GF-D8 (cell line): ENCODE measurements at places on chromosomes 7 and 10.

DNA sequence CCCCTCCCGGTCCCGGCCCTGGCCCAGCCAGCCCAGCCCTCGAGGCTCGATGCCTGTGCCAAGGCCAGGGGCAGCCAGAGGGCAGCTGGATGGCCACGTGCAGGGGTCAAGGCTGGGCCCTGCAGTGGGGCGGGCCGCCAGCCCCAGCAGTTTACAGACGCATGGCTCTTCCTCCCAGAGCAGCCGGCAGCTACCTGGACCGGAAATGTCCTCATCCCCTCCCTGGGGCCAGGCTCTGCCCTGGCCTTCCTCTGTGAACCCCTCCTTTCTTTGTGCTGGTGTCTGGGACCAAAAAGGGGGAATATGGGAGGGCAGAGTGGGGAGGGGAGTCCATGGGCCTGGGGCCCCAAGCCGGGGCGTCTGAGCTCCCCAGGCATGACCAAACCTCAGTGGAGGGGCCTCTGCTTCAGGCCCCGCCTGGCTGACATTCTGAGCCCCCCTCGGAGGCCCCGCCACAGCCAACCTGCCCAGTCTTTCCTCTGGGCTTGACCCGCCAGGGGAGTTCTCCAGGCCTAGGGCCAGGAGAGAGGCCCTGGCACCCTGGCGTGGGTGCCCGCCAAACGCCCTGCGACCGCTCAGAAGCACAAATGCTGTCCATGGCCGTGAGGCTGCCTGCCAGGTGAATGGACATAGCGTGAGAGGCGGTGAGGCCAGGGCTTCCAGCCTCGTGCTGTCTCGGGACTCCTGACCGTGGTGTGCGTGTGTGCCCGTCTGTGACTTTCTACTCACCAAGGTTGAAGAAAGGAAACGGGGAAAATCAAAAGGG is 24.7 kb upstream of the AMZ1 start:
- DNase-seq = no peak

DNA sequence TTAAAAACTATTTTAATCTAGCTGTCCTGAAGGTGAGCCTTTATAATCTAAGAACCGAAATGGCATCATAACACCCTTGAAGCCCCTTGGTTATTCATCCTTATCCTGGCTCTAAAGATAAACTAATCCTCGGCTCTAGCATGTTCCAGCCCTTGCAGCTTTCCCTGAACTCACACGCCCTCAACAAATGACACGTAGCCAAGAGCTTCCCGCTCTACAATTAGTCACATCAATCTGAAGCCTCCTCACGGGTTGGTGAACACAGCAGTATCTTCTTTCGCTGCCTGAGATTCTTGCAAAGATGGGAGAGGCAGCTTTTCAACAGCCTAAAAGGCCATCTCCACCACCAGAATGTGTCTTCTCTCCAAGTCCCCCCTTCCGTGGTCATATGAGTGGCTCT is 4.1 kb downstream of the FRMD4A start:
- DNase-seq = no peak

DNA sequence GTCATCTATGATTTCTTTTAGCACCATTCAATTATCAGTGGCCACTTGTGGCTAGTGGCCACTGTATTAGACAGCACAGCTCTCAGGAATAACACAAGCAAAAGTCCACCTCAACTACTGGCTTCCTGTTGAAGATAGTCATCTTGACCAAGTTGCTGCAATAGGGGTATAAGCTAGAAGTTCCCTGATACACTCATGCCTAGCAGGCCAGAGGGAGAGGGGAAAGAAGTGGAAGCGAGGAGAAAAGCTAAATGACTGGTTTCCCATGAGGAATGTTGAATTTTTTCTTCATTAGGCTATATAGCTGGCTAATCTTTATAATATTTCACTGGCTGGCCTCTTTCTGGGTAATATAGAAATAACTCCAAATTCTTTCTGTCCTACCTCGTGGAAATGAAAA is 327.5 kb upstream of the MEOX2 start:
- no peak for DNase-seq

- DNase-seq = no peak
Observed at GRCh38 chr10:28444031-28444430, 88.9 kb upstream of the WAC start.

DNA sequence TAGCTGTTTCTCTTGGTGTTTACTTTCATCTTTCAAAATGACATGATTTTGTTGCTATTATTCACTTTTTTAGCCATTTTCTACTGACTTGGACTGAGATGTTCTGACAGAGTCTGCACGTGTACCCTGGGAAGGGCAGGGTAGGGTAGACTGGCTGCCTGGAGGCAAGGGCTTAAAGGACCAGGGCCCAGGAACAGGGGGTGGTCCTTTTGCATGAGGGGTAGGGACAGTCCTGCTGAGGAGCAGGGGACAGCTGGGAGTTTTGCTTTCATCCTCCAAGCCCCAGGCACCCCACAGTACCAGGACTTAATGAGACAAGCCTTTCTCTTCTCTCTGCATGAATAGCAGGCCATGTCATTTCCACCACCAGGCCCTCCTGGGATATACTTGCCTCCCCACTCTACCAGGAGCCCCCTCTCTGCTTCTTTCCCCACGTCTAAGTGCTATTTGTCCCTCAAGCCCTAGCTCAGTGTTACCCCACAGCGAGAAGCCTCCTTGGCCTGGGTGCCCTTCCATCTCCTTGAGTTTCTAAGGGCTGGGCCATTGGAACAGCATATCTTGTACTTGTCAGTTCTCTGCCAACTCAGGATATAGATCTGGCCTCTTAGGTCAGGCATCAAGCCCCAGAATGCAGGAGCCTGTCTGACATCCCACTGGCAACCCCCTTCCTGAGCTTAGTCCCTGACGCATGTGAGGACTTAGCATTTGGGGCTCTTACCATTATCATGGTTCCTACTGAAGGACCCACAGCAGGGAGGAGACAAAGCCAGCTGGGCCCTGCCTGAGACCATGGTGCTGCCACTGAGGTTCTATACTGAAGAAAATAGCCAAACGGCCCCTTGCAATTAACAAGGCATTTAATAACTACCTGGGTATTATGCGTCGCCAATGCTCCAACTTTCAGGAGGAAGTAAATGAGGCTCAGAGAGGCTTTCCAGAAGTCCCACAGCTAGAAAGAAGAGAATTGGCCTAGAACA is 78.4 kb upstream of the UNC5B start:
- no peak for DNase-seq
